ENCODE measurements at places on chromosomes 2 and 18. TPM values are rescaled to one million over a fixed set of nuclear protein-coding genes. Genes with fewer than 3 reads are reported as not detected.
A peak's percentile ranks its signal among the peaks of the same experiment; 100 is the strongest.

DNA sequence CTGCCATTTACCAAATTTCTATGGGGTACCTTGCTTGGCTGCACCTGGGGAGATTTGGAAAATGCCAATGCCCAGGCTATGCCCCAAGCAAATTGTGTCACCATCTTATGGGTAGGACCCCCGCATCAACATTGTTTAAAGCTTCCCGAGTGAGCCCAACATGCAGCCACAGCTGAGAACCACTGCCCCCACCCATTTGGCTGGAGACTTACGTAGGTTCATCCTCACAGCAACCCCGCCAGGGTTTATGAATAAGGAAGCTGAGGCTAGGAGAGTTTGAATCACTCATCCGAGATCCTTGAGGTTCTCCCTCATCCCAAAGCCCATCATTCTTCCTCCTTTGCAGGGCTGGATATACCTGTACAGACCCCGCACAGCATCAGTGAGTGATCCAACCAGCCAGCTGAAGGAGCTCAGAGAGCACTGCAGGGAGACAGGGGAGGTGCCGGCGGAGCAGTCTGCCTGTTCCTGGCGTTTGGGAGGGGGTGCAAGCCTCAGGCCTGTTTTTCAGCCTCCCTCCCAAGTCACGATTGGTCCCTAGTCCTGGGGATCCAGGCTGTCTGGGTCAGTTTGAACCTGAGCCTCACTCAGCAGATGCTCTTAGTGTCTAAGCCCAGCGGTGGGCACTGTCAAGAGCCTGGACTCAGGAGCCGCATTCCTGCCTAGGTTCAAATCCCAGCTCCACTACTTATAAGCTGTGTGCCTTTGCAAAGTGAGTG is 164.9 kb downstream of the SMAD7 start:
- DNase-seq = no peak
- H3K27ac ChIP-seq = no peak overlapping the region
- H3K4me3 ChIP-seq = no peak overlapping the region
- H3K27me3 ChIP-seq = no peaks in the 10 kb centered on the region
- peaks cover 62% of the 10 kb centered on the region for H3K4me1 ChIP-seq

- H3K4me3 ChIP-seq = no peak overlapping the region
- no peaks in the 10 kb centered on the region for H3K4me1 ChIP-seq
- H3K27me3 ChIP-seq = peaks cover 6% of the 10 kb centered on the region
- H3K27ac ChIP-seq = no peak overlapping the region
- no peaks in the 10 kb centered on the region for H3K36me3 ChIP-seq
Measured at GRCh38 chr2:171237751-171238505, 77.2 kb upstream of the TLK1 start.

DNA sequence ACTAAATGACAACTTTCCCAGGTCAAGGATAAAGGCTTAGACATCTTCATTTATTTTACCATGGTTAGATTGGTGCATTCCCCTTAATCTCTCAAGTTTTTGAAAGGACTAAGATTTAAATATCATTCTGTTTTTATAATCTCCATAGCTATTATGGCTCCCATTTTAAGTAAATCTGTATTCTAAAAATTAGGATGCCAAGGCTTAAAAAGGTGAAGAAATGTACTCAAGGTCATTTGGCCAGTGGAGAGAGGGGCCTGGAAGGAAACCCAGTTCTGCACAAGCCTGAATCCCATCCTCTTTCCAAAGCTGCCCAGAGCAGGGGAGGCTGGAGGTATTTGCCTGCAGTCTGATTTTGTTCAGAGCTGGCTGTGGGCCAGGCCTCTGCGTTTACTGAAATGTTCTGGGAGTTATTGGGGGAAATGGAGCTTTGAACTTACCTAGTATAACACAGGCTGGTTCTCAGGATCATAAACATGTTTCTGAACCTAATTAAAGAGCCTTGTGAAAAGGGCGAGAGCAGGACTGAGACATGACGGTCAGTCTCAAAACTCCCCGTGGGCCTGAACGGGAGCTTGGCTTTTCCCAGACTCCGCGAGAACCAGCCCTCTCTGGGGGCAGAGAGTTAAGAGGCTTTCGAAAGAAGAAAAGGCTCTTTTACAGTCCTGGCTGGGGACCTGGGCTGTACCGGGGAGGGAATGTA is 85.6 kb downstream of the DDX1 start:
- peak; percentile 48 for DNase-seq
- no peaks in the 10 kb centered on the region for H3K27me3 ChIP-seq
- H3K36me3 ChIP-seq = no peaks in the 10 kb centered on the region

DNA sequence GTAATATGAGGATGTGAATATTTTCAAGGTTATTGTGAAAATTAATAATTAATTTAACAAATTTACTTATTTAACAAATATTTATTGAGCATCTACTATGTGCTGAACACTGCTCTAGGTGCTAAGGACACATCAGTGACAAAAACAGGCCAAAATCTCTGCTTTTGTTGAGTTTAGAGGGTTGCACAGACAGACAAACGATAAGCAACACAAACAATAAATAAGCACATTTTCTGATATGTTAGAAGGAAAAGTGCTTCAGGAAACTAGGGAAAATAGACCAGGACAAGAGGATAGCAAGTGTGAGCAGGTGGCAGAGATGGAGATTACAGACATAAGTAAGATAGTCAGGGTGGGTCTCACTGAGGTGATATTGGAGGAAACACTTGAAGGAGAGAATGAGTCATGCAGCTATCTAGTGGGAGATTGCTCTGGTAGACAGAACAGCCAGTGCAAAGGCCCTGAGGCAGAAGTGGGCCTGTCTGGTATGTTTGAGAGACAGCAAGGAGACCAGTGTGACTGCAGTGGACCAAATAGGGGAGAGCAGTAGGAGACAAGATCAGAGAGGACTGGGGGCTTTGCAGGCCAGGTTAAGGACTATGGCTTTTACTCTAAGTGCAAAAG is 38.3 kb downstream of the SFXN5 start:
- H3K36me3 ChIP-seq = peaks cover under 1% of the 10 kb centered on the region
- peak overlapping the region; percentile 84 for H3K27ac ChIP-seq
- no peak for DNase-seq
- H3K4me3 ChIP-seq = no peak overlapping the region
- peaks cover 23% of the 10 kb centered on the region for H3K4me1 ChIP-seq

DNA sequence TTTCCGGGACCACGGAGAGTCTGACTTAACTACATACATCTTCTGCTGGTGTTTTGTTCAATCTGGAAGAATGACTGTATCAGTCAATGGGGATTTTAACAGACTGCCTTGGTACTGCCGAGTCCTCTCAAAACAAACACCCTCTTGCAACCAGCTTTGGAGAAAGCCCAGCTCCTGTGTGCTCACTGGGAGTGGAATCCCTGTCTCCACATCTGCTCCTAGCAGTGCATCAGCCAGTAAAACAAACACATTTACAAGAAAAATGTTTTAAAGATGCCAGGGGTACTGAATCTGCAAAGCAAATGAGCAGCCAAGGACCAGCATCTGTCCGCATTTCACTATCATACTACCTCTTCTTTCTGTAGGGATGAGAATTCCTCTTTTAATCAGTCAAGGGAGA is 23.1 kb downstream of the ICOS start:
- H3K36me3 ChIP-seq = no peaks in the 10 kb centered on the region
- peaks cover 3% of the 10 kb centered on the region for H3K27me3 ChIP-seq

- H3K4me1 ChIP-seq = peaks cover 15% of the 10 kb centered on the region
- H3K27ac ChIP-seq = no peak overlapping the region
- H3K27me3 ChIP-seq = no peaks in the 10 kb centered on the region
- H3K4me3 ChIP-seq = no peak overlapping the region
- no peaks in the 10 kb centered on the region for H3K36me3 ChIP-seq
Measured at GRCh38 chr18:23156134-23156533, 20.8 kb downstream of the CABLES1 start.

GRCh38 chr18:34911661-34912384 is 129.4 kb upstream of the MAPRE2 start:
- H3K27me3 ChIP-seq = no peaks in the 10 kb centered on the region
- no peak overlapping the region for H3K27ac ChIP-seq
- H3K4me3 ChIP-seq = no peak overlapping the region
- H3K4me1 ChIP-seq = peaks cover 6% of the 10 kb centered on the region
- peak; percentile 9 for DNase-seq

- H3K27ac ChIP-seq = no peak overlapping the region
- H3K36me3 ChIP-seq = no peaks in the 10 kb centered on the region
Measured at GRCh38 chr18:49650426-49650891, 88.6 kb downstream of the LIPG start.

GRCh38 chr2:850429-850828 is 100.2 kb upstream of the SNTG2 start:
- no peak overlapping the region for H3K27ac ChIP-seq
- H3K4me1 ChIP-seq = no peaks in the 10 kb centered on the region
- DNase-seq = no peak
- H3K4me3 ChIP-seq = no peak overlapping the region
- no peaks in the 10 kb centered on the region for H3K36me3 ChIP-seq
- H3K27me3 ChIP-seq = no peaks in the 10 kb centered on the region

DNA sequence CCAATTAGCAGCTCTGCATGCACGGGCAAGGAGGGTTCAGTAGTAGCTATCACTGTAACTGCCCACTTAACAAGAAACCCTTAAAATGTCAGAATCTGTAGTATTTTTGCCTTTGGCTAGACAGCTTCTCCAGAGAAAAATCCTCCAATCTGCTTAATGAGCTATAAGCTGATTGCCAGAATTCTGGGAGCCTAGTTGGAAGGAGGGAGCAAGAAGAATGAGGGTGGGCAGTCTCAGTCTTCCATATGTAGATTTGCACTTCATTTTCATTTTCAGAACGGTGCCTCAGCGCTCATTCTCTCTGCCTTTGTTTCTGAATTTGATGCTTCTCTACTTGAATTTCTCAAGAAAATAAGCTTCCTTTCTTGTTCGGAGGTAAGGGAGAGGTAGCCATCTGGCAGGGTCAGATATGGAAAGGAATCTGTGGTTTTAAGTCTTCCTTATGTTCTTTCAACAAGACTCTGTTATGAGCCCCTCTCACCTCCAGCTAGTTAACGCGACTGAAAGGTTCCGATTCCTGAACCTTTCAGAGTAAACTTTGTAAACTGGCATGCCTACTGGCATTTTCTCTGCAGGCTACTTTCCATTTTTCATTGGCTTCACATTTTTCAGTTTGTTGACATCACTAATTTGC is 53.5 kb downstream of the HNRNPLL start:
- H3K27ac ChIP-seq = no peak overlapping the region
- no peak overlapping the region for H3K4me3 ChIP-seq
- peaks cover 2% of the 10 kb centered on the region for H3K36me3 ChIP-seq

GRCh38 chr18:10846657-10847407 is 302.5 kb downstream of the PIEZO2 start:
- H3K27me3 ChIP-seq = no peaks in the 10 kb centered on the region

GRCh38 chr18:48786455-48787202 is 164.1 kb downstream of the SMAD7 start:
- no peak overlapping the region for H3K4me3 ChIP-seq
- no peak for DNase-seq
- H3K27me3 ChIP-seq = no peaks in the 10 kb centered on the region
- no peak overlapping the region for H3K27ac ChIP-seq

DNA sequence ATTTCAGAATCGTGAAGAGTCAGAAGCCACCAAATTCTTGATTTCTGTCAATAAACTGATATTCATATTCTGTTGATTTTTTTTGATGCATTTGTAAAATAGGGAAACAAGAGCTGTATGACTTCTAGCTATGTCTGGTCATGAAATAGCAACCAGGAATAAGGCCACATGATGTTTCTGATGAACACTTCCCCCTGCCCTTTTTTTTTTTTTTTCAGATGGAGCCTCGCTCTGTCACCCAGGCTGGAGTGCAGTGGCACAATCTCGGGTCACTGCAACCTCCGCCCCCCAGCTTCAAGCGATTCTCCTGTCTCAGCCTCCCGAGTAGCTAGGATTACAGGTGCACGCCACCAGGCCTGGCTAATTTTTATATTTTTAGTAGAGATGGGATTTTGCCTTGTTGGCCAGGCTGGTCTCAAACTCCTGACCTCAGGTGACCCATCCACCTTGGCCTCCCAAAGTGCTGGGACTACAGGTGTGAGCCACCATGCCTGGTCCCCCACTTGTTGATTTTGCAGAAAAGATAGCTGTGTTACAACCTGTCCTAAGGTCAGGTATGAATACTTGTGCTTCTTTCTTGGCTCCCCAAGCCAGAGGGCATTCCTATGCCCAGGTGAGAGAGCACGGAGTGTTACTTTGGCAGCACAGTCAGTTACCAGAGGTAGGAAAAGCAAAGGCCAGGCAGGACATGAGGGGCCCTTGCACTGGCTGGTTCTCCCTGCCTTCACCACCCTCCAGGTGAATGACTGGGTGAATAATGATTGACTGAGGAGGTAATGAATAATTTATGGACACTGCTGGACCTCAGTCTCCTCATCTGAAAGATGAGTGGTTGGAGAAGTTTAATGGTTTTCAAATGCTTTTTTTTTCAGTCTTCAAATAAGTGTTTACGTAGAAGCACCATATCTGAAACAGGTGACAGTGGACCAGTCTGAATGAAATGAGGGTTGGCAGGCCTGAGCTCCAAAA is 39.6 kb downstream of the PAX8 start:
- H3K27ac ChIP-seq = no peak overlapping the region
- DNase-seq = no peak
- no peaks in the 10 kb centered on the region for H3K36me3 ChIP-seq
- no peaks in the 10 kb centered on the region for H3K27me3 ChIP-seq
- peaks cover 18% of the 10 kb centered on the region for H3K4me1 ChIP-seq

DNA sequence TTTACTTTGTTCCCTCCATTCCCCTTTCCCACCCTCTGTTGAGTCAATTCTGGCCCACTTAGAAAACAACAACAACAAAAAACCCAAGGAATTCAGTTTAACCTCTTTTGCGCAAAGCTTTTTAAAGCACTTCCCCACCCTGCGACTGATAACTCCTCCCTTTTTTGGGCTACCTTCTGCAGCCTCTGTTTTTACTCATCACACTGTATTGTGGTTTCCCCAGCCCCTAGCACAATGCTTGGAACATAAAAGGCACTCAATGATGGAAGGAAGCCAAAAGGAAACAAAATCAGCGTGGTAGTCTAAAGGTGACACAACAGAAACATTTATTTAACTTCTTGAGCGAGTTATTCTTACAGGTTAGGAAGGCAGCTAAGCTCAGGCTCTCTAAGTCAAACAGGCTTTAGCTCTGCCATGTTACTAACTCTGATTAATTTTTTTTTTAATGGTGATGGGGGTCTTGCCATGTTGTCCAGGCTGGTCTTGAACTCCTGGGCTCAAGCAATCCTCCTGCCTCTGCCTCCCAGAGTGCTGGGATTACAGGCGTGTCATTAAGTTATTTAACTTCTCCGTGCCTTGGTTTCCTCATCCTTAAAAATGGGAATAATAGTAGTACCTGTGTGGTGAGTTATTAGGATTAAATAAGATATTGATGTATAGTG is 1.3 kb downstream of the CEP68 start:
- H3K4me3 ChIP-seq = peak overlapping the region; percentile 80
- H3K27me3 ChIP-seq = no peaks in the 10 kb centered on the region
- DNase-seq = no peak
- no peaks in the 10 kb centered on the region for H3K36me3 ChIP-seq
- no peak overlapping the region for H3K27ac ChIP-seq

GRCh38 chr2:162073888-162074631 is at the start of gene DPP4:
DPP4 (minus strand) TSS chr2:162074215; CDS start chr2:162073981, 234 bp downstream.
- H3K27me3 ChIP-seq = no peaks in the 10 kb centered on the region
- H3K36me3 ChIP-seq = no peaks in the 10 kb centered on the region
- H3K4me1 ChIP-seq = peaks cover 37% of the 10 kb centered on the region
- peak within 1 kb of the TSS; percentile 63 for H3K4me3 ChIP-seq

TNFAIP6 gene
- 2.9 TPM for polyA plus RNA-seq

LYPD1 gene
- polyA plus RNA-seq = 4.0 TPM

ANAPC1 gene
- 22.8 TPM for polyA plus RNA-seq

NBAS gene
- 55.8 TPM for polyA plus RNA-seq

M1AP gene
- polyA plus RNA-seq = 0.12 TPM

CIB4 gene
- polyA plus RNA-seq = 0.21 TPM

BCL2 gene
- 8.8 TPM for polyA plus RNA-seq

HNMT gene
- polyA plus RNA-seq = 71.1 TPM

KIF5C gene
- 16.0 TPM for polyA plus RNA-seq

Data from large intestine (tissue), 12 donors.